Left colon (tissue), 2 donors: ENCODE measurements at places on chromosomes 7 and 10. TPM values are rescaled to one million over a fixed set of nuclear protein-coding genes. Genes with fewer than 3 reads are reported as not detected.

- no peak for DNase-seq
Observed at GRCh38 chr7:27750316-27750715, 10.4 kb downstream of the TAX1BP1 start.

GRCh38 chr10:34775044-34775637 is 40.0 kb downstream of the PARD3 start:
- no peak for DNase-seq

DNA sequence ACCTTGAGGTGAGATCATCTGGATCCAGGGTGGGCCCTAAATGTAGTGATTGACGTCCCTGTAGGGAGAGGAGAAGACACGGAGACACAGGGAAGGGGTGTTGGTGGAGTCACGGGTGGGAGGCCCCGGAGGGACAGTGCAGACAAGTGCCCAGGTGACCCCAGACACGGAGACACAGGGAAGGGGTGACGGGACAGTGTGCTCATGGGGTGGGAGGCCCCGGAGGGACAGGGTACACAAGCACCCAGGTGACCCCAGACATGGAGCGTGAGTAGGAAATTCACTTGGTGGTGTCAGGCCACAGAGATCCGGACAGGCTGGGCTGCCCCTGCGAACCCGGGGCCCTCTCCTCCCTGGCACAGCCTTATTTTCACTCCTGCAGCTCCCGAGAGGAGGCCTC is 176.9 kb downstream of the PTPRN2 start:
- no peak for DNase-seq

DNA sequence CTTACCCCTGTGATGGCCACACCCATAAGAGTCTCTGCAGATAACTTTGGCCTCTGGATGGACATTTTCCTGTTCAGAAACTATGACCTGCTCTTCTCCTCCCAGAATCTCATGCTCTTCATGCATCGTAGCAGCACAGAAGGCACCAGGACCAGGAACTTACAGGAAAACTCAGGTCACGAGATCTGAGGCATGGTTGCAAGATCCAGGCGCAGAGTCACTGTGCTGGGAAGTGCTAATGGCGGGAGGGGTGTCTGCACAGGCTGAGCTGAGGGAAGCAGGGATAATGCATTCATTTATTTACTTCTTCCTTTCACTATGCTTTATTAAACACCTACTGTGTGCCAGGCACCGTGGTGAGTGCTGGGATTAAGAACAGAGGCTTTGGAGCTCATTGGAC is 48.2 kb upstream of the LOXL4 start:
- no peak for DNase-seq

DNA sequence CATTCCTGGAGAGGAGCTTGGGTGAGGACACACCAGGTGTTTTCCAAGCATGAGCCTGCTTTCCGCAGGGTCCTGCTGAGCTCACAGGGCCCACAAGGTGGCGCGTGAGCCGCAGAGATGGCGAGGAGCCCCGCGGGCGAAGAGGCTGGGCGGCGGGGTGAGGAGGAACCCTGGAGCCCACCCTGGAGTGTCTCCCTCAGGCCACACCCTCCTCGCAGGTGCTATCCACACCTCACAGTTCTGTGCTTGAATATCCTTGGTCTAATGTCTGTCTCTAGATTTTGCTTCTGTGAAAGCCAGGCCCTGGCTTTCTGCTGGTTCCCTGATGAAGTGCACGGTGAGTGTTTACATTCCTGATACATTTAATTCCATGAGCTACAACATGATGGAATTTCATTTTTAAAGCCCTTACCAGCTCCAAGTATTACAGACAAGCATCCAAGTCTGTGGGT is 433.6 kb downstream of the ACTR3B start:
- DNase-seq: peak; percentile 11

- no peak for DNase-seq
Observed at GRCh38 chr7:151009327-151010036, 14.8 kb downstream of the ATG9B start.

DNA sequence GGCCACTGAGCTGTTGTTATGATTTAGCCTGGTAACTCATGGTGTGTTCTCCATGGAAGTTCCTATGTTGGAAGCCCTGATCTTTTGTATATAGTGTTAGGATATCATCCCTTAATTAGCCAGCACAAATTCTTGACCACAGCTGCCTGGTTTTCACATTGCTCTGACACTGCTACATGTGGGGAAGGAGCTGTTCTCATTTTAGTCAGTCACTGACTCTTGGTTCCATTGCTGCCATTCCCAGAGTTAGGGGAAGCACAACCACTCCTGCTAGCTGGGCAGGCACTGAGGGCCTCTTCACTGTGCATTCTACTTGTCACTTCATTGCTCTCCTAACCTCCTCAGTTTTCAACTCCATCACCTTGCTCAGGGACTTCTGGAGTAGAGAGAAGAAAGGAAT is 98.4 kb upstream of the GJD4 start:
- no peak for DNase-seq

- DNase-seq: no peak
Observed at GRCh38 chr7:143279186-143280098, 5.3 kb upstream of the TMEM139 start.

DNA sequence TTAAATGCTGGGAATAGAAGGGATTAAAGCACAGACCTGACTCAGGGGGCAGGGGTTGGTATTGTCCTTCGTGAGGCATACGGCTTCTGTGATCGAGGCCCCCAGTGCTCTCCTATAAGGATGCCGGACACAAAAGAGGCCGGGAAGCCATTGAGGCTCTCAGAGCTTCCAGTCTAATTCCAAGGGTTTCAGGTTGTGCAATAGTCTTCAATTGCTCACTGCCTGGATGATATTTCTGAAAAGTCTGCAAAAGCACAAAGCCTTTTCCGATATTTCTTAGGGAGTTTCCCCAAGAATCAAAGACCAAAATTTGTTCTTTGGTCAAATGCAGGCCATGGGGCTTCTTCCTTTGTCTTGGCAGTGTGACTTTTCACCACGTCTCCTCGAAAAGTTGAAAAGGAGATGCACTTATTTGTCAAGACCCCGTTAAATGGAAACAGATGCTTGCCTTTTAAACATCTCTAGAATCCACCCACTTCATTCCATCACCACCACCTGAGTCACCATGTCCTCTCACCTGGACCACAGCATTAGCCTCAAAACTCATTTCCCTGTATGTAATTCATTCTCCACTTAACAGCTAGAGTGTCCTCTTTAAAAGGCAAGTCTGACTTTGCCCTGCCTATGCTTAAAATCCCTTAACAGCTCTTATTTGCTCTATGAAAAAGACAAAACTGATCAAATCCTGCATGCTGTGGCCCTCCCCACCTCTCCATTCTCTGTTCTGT is 134.8 kb upstream of the NAMPT start:
- DNase-seq: no peak

DNA sequence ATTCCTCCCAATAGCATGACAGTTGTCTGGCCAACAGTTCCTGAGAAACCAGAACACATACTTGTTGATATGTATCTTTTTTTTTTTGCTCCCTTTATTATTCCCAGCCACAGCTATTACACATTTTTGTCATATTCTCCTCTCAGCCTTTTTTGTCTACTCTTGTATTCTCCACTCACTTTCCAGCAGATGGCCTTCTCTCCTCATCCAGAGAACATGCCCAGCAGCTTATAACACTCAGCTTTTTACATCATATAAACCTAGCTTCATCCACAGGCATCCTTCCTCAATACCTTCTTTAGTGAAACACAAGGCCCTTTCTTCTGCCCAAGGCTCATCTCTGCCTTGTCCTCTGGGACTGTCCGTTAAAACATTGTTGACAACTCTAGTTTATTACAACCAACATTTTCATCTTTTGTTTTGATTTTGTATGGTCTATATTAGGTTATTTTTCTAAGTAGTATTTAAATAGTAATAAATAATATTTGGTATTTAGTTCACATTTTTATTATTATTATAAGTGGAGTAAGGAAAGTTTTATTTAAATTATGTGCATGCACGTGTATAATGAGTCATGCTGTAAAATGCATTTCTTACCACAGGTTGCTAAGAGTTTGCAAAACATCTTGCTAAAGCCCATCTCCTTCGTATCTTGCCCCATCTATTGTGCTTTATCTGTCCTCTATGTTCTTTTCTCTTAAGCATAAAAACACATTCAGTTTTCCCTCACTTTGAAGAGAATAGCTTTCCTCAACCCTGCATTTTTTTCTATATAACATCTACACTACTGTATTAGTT is 101.5 kb downstream of the ORC5 start:
- no peak for DNase-seq

DNA sequence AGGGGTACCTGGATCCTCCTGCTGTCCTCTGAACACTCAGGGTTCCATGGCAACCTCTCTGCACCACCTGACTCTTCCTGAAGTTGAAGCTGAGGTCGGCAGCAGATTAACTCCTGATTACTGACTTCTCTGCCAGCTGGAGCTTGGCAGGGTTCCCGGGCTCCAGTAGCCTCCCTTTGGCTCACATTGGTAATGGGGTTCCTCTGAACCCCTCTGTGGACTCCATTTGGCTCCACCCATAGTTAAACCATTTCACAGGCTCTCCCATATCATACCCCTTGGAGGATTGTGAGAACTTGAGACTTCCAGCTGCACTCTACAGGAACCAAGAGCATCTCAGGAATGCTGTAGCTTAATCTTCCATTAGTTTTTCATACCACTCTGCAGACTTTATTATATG is 292.5 kb downstream of the HDAC9 start:
- no peak for DNase-seq

GRCh38 chr7:131046246-131046645 is 281.4 kb upstream of the MKLN1 start:
- DNase-seq: no peak

DNA sequence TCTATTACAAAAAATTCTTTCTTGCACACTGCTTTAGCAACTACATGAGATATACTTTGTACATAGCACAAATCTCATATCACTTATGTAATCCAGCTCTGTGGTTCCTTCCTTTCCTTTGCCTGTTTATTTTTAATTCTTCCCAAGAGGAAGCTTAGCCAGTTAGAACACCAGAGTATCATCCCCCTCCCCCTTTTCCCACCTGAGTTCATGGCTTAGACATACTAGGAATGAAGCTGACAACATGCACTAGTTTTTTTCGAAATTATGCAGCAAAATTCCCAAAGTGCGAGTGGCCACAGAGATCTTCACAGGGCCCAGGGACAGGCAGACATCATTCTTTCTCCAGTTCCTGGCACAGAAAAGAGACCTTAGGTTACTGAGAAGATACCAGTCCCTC is 17.8 kb downstream of the CAV1 start:
- no peak for DNase-seq

DNA sequence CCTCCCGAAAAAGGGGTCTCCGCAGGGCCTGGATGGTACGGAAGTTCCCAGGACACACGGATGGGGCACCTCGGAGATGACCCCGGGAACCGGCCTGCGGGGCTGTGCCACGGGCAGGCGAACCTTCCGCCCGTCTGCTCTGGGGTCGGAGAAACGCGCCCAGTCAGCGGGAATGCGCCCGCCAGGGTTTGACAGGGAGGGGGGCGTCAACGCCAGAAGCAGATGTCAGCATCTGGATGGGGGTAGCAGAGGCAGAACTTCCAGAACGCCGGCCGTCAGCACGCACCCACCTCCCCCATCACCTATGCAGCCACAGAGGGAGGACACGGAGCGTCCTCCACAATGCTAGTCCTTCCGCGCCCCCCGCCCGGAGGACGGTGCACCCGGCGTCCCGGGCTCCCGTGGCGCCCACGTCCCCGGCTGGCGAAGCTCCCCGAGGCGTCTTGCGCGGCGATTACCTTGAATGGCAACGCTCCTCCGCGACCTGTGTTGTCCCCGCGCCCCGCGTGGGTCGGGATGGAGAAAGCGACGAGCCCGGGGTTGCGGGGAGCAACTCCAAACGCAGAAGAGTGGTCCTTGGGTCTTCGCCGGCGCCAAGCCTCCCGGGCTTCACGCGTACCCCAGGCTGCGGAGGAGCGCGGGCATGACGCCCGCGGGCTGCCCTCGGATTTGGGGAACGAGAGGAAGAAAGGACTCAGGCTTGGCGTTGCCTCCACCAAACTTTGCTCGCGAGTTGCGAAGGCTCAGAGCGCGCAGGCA is 561 bp downstream of the FGFR2 start:
- no peak for DNase-seq

GRCh38 chr7:90763108-90763507 is 167.0 kb downstream of the CDK14 start:
- no peak for DNase-seq

DNA sequence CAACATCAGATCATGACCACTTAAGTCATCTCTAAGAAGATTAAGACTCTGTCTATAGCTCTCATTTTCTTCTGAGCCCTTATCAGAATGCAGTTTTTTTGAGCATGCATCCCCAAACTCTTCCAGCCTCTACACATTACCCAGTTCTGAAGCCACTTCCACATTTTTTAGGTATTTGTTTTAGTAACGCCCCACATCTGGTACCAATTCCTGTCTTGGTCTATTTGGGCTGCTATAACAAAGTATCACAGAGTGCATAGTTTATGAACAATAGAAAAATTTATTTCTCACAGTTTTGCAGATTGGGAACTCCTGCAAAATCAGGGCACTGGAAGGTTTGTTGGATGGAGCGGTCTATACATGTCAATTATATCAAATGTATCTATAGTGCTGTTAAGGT is 107.7 kb upstream of the KCND2 start:
- DNase-seq: no peak

DNA sequence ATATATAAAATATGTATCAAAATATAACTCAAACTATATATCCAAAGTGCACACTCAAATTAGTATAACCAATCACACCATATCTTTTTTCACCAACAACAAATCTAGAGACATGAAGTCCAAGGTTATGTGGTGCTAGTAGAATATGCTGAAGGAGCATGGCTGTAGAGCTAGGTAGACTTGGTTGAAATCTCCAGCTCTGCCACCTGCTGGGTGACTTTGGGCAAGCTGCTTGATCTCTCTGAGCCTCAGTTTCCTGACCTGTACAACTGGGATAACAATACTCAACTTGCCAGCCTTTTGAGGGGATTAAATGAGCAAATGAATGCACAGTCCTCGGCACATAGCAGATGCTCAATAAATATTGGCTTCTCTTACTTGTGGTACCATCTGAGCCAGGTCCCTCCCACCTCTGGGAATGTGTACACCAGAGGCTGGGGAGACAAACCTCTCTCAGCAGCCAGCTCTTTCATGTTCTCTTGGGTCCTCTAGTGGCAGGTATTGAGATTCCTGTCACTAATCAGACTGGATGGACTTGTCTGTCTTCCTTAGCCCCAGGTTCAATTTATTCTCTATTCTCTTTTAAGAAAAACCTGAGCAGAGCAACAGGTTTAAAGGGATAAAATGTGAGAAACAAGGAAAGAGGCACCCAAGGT is 94.3 kb upstream of the PDE1C start:
- DNase-seq: no peak

GRCh38 chr7:30864101-30864500 is 47.6 kb upstream of the AQP1 start:
- DNase-seq: no peak

DNA sequence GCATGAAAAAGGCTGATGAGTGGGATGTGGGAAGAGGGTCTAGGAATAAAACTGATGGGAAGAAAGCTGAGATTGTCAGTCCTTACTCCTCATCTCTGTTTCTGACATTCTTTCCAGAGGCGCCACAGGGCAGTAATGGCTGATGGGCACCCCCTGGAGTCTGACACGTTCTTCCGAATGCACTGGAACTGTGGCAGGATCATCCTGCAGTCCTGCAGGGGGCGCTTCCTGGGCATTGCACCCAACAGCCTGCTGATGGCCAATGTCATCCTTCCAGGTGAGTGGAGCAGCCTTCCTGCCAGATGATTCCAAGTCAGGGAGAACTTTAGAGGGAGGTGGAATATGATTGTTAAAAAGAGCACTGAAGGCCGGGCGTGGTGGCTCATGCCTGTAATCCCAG is 4.8 kb downstream of the FSCN3 start:
- DNase-seq: no peak

Gene SFRP4
- total RNA-seq: 0.43 TPM

Gene PDSS1
- total RNA-seq: 34.3 TPM

Gene CPA2
- total RNA-seq: 1.1 TPM

Gene EGR2
- total RNA-seq: 1.2 TPM

Gene SPAG6
- not detected for total RNA-seq

Gene MIOS
- 21.9 TPM for total RNA-seq

Gene CYP3A7
- 0.39 TPM for total RNA-seq

Gene ARHGEF35
- total RNA-seq: 62.4 TPM

Gene ITIH5
- total RNA-seq: 14.2 TPM
